AG04450 (cell line): ENCODE measurements at places on chromosomes 2 and 18.

DNA sequence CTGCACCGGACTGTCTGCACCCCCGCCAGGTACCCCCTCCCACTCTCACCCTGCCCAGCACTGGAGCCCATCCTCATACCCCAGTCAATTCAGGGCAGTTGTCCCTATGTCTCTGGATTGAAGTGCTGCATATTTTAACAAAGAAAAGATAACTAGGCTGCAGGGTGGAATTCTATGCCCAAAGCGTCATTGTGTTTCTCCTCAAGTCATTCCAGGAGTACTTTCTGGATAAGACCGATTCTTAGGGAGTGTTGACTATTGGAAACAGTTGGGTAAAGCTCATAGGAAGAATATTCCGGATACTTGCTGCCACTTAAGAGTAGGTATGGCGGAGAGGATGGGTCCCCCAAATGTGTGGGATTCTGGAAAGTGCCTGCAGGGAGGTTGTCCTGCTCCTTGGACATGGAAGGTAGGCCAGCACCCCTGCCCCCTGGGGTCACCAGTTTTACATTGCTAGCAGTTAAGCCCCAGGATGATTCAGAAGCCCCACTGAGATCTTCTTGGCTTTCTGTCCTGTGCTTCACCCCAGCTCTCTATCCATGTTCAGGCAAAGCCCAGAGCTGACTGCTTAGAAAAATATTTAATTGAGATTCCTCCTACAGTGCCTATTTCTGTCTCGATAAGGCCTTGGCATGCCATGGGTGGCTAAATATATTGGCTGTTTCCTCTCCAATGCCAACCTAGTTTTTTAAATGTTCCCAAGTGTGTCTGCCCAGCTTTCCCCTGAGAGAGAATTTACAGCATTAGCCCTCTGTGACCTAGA is 48.2 kb downstream of the RPL37A start:
- no peak for DNase-seq

- DNase-seq = no peak
Measured at GRCh38 chr18:33152376-33152775, 288.1 kb downstream of the CCDC178 start.

DNA sequence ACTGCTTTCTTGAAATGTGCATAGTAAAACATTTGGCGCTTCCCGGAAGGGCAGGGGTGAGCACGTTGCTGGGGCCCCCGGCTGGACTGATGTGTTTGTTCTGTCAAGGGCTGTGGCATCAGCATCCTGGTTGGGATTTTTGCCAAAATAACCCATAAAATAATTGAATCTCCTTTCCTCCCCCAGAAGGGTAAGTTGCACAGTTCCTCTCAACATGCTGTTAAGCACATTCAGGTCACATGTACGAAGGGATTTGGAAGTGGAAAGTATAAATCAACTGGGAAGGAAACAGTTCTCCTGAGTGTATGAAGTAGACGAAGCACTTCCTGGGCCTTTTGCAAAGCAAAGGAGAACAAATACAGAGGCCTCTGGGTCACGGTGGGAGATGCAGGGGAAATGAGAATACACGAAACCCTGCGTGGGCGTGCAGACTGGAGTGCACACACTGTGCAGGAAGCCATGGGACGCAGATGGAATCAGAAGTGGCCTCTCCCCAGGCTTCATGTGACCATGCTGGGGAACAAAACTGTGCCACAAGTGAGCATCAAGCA is 183.9 kb downstream of the LPIN1 start:
- DNase-seq = no peak

DNA sequence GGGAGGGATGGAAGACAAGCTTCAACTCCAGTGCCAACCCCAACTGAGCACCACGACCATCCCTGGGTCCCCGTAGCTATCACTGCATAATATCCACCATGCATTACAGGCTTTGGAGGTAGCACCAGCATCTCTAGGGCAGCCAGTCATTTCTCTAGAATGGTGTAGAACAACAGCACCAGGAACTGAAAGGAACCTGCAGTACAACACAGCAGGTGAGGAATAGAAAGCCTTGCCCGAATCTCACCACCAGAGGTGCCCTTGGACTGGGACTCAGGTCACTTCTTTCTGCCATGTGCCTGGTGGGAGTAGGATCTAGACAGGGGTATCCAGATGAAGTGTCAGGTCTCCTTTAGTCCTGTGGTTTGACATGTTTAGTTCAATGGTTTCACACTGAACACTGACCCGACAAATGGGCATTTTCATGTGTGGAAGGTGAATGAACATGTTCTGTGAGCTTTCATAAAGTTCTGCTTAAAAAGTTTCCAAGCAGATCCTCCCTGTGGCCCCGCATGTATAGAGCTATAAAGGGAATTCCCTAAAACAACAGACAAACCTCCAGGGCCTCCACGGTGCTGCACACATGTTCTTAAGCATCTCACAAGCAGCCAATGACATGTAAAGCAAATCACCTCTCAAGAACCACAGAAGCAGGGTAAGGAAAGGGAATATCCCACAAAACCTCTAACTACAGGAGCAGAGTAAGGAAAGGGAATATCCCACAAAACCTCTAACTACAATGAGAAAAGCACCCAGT is 208.3 kb downstream of the AFF3 start:
- no peak for DNase-seq
